ENCODE measurements at places on chromosomes 3 and 15.
A peak's percentile ranks its signal among the peaks of the same experiment; 100 is the strongest.

DNA sequence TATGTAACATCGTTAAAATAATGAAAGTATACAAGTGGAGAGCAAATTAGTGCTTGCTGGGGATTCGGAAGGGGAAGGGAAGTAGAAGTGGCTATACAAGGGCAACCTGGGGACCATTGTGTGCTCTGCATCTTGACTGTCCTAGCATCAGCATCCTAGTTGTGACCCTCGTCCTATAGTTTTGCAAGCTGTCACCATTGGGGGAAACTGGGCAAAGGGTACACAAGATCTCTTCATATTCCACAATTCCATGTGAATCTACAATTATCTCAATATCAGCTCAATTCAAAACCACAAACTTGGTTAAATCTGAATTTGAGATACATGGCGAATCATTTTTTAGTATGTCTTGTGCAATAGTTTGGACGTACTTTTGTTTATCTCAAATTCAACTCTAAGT, 30.9 kb downstream of the WNT7A start:
- DNase-seq: no peak

GRCh38 chr3:171113716-171114115, 87.2 kb upstream of the SLC2A2 start:
- DNase-seq: no peak

- DNase-seq: no peak
Measured at GRCh38 chr3:123331006-123331405, 117.9 kb downstream of the ADCY5 start.

DNA sequence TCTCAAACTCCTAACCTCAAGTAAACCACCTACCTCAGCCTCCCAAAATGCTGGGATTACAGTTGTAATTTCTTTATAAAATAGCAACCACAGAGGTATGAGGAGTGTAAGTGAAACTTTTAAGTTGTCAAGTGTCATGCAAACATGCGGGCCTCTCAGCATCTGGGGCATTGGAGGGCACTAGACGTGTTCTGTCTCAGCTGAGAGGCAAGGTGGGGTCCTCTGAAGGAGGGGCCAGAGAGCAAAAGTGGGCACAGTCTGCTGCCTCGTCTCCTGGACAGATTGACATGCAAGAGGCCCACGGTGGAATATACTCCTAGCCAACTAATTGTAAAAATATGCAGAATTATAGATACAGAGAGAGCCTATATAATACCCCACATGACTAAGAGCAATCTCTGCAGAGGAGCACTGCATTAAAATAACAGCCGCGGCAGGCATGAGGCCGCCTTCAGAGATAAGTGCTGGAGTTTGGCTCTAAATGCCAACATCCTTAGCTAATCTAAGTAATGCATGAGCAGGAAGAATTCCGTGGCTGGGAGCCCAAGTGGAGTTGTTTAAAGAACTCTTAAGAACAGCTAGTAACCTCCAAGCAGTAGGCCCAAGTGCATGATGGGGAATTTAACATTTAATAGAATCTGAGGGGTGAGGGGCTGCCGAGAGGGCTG, 87.8 kb upstream of the RNU6-1 start:
- DNase-seq: no peak

DNA sequence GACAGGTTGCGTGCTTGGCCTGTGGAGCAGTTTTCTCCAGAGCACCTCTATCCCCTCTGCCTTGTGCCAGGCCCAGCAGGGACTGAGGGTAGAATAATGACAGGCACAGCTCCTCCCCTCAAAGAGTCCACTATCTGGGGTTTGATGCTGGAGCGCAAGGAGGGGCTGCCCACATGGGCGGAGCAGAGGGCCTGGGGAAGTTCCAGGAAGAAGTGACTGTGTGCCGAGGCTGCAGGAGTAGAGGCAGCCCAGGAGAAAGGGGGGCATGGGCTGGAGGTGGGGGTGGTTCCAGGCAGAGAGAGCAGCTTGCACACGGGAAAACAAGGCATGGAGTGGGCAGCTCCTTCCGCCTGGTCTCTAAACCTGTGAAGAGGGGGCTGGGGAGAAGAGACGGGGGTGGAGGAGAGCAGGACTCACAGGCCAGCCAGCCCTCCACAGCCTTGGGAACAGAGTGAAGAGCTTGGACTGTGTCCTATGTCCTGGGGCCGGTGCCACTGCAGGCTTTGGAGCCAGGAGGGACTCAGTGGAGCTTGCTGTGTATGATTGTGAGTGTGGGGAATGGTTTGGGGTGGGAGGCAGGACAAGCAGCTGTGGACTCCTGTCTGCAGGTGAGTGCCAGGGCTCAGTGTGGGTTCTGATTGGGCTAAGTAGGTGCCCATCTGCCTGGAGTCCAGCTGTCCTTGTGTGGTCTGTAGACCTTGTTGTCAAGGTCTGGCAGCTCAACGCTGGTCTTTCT, 48.1 kb downstream of the APBA2 start:
- no peak for DNase-seq

- DNase-seq: no peak
Measured at GRCh38 chr15:73585871-73586654, 47.1 kb downstream of the NPTN start.

DNA sequence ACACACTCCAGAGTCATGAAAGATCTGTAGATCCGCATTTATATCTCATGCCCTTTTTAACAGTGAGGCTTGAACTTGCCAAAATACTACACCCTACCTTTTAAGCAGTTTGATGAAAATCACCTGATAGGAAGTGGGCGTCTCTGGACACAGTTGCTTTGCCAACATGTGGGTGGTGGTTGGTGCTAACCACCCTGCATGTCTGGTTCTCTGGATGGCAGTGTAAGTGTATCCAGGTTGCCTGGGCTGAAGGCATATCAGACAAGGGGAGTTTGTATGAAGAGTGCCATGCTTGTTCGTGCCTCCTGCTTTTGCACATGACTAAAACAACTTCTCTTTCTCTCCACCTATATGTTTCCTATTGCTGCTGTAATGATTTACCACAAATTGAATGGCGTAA, 159.6 kb downstream of the GHSR start:
- DNase-seq: no peak

DNA sequence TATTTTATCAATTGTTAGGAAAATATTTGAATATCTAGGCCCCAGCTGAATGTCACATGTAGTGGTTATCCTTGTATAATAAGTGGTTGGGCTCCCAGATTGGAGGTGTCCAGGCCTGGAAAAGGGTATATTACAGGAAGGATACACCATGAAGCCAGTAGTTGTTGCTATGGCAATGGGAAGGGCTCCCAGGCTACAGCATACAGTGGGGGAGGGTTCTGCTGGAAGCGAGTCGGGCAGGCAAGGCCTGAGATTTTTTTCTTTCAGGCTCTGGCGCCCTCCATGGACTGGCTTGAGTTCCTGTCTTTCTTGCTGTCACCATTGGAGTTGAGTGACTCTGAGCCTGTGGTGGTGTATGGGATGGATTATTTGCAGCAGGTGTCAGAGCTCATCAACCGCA, 8.9 kb downstream of the ECE2 start:
- peak; percentile 22 for DNase-seq

- no peak for DNase-seq
Measured at GRCh38 chr3:126456211-126456610, 19.5 kb downstream of the ZXDC start.

DNA sequence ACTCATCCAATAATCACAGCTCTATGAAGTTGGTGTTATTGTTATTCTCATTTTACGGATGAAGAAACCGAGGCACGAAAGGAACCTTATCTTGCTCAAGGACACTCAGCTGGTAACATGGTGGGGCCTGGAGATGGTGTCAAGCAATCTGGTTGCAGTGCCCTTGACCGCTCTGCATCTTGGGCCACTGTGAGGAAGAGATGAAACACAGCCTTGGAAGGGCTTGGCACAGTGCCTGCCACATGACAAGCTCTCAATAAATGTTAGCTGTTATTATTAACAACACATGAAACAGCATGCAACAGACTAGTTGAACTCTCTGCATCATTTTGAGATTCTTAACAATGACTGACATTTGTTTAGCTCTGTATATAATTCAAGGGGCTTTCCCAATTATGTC, 10.1 kb upstream of the ITGA11 start:
- DNase-seq: no peak

DNA sequence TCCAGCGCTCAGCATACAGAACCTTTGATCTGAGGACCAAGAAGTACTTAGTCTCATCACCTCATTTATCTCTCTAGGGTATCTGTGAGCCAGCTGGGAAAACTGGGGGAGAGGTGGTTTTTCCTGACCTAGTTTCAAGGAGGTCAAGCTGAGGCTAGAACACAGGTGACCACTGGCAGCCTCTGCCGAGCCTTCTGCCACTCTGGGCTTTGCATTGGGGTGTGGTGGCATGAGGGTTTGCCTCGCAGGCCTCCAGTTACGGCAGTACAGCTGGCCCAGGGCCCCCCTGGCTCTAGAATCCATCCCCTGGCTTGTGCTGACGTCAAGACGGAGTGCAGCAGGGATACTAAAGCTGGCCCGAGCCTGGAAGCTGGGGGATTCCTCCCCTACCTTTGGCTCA, 34.7 kb upstream of the CDCP1 start:
- DNase-seq: no peak

DNA sequence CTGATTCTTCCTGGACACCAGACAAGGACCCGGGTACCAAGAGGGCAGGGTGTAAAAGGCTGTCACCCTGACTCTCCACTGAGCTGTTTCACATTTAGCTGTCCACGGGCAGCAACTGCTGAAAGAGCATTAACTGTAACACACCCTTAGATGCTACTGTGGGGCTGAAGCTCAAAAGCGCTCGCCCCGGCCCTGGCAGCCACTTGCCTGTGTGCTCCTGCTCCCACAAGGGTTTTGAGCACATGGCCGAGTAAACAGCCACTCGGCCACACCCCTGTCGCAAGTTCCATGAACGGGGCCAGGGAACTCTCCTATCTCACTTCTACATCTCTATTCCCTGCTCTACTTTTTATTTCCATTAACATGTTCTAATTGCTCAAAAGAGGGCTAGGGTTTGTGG, 421.7 kb downstream of the TUSC7 start:
- DNase-seq: no peak

- no peak for DNase-seq
Measured at GRCh38 chr3:190193210-190193609, 72.5 kb upstream of the P3H2 start.

- no peak for DNase-seq
Measured at GRCh38 chr3:106428565-106428994, 559.8 kb upstream of the CBLB start.

DNA sequence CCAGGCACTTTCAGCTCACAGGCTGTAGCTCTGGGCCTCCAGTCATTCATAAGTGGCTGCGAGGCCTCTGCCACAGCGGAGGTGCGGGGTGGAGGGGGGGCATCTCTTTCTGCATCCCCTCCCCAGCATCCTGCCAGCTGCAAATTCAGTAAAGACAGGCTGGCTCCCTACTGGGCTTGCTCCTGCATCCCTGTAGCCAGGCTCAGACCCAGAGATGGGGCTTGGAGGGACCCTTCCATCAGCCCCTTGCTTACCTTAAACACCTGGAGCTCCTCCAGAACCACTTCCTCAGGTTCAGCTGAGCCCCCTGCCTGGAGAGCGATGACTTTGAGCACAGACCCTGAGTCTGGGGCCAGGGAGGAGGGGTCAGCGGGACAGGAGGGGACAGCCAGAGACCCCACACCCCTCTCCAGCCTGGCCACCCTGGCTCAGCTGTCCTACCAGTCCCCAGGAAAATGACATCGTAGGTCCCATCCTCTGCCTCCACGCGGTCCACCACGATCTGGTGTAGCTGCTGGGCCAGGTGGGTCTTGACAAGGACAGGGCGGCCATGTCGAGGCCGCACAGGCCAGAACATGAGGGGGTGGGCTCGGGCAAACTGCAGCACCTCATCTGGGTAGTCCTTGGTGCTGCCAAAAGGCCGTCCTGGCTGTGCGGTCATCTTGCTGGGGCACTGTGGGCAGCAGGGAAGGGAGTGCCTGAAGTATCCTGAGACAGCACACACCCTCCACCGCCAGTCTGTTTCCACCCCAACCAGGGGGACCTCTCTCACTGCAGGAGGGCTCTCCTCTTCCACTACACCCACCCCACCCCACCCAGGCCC, 5.3 kb downstream of the SEMA3G start:
- no peak for DNase-seq

DNA sequence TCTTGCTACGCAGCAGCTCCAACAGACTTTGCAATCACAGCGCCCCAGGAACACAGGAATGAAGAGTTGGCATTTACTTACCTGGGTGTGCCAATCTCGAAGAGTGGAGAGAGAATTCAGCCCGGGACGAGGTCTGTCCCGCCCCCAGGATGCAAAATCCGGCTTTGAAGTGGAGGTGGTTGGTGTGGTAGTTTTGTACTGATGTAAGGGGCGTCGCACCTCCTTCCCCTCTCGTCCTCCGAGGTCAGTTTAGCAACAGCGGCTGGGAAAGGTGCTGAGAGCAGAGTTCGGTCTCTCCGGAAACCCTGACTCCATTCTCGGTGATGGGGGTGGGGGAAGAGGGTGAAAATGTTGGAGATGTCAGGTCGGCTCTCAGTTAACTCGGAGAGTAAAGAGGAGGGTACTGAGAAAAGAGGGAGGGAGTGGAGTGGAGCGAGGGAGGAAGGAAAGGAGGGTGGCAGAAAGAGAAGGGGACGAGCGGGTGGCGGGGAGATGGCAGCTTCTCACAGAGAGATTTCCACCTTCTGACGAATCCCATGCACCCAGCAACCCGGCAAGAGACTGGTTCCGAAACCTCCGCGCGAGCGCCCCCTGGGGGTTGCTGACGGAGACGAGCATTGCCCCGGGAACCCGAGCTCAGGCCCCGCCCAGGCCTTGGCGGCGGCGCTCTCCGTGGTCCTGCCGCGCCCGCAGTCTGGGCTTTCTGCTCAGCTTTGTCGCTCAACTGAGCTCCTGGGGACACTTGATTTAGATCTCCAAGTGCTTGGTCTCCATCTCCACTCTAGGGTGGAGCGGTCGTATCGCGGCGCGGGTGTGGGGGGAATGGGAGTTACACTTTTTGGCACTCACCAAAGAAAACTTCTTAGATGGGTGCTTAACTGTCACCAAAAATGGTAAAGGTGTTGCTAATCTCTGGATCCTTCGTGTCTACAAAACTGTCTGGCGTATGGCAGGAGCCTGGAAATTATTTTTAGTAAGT, at the start of gene CPNE4:
Gene CPNE4 (minus strand): TSS at position 529 of the 979 bp plus-strand sequence.
- peak; percentile 36 for DNase-seq

GRCh38 chr3:135444058-135444457, 521.5 kb upstream of the PPP2R3A start:
- DNase-seq: no peak

DNA sequence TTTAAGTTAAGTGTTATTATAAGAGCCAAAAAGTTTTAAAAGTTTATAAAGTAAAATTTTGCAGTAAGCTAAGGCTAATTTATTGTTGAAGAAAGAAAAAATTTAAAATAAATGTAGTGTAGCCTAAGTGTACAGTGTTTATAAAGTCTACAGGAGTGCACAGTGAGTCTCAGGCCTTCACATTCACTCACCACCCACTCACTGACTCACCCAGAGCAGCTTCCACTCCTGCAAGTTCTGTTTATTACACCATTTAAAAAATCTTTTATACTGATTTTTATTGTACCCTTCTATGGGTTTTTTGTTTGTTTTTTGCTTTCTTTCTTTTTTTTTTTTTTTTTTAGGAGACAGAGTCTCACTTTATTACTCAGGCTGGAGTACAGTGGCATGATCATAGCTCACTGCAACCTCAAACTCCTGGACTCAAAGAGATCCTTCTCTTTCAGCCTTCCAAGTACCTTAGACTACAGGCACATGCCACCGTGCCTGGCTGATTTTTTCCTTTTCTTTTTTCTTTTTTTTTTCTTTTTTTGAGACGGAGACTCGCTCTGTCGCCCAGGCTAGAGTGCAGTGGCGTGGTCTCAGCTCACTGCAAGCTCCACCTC, 25.9 kb downstream of the CSTA start:
- DNase-seq: no peak

- no peak for DNase-seq
Measured at GRCh38 chr3:53823956-53824657, 22.1 kb downstream of the CHDH start.

GRCh38 chr3:58350627-58351013, 17.9 kb downstream of the PXK start:
- no peak for DNase-seq

- no peak for DNase-seq
Measured at GRCh38 chr3:169077394-169077906, 586.1 kb downstream of the MECOM start.
